ENCODE measurements at places on chromosomes 3 and 15.

GRCh38 chr15:85651548-85651947 lies 143.2 kb downstream of the KLHL25 start:
- DNase-seq, result no peak

DNA sequence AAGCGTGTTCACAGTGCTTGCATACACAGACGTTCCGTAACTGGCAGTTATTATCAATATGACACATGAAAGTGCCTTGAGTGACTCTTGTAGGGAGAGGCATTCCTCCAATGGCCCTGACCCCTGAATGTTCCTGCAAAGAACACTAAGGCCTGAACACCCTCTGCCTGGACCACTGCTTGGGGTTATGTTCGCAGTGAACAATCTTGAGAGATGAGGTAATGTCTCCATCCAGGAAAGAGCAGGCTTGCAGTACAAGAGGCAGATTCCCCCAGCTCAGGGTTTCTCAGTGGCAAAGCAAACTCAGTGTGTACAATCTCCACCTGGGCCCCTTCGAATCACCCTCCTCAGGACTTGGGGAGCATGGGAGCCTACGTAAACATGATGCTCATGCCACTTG lies 324.6 kb downstream of the MAGI1 start:
- no peak for DNase-seq

DNA sequence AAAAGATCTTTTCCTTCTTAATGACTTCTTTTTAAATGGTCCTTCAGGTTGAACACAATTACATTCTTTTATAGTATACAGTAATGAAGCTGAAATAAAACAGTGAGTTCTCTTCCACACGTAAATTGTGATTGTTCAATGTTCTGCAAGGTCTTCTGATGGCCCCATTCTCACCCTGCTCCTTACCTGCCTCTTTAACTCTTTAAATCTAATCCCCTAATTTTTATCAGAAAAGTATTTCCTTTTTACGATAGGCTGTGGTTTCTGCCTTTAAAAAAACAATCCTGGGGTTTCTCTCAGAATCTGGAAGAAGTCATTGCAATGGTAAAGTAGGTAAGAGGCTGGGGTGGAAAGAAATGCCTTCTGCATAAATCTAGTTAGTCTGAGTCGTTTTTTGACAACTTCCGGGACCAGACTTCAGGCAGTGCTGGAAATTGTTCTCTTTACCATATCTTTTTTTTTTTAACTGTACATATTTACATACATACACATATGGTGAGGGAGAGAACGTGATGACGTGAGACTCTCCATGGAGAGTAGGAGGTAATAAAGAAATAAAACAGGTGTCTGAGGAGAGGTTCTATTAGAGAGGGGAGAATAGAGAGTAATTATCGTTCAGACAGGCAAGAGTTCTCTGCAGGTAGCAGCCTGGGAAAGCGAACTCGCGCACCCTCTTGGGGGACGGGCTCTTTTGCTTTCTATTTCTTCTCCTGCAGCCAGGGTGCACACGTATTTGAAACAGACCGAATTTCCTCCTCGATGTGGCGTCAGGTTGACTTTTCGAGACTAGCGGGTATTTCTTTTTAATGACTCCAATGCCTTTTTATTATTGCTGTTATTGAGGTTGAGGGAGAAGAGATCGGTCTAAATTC lies at the start of gene SIDT1:
Gene SIDT1, plus strand, starts transcription at position 730 of the 872 bp plus-strand sequence. CDS start 467 bp downstream, outside the sequence.
- DNase-seq, result peak; percentile 31

GRCh38 chr15:62307551-62307950 lies 142.5 kb upstream of the C2CD4B start:
- DNase-seq, result no peak

- no peak for DNase-seq
Observed at GRCh38 chr3:152817400-152817799, 17.5 kb upstream of the P2RY1 start.

- peak; percentile 31 for DNase-seq
Observed at GRCh38 chr15:40927495-40927872, 1.7 kb upstream of the DLL4 start.

GRCh38 chr15:44101944-44102343 lies 93.1 kb downstream of the FRMD5 start:
- DNase-seq, result no peak

DNA sequence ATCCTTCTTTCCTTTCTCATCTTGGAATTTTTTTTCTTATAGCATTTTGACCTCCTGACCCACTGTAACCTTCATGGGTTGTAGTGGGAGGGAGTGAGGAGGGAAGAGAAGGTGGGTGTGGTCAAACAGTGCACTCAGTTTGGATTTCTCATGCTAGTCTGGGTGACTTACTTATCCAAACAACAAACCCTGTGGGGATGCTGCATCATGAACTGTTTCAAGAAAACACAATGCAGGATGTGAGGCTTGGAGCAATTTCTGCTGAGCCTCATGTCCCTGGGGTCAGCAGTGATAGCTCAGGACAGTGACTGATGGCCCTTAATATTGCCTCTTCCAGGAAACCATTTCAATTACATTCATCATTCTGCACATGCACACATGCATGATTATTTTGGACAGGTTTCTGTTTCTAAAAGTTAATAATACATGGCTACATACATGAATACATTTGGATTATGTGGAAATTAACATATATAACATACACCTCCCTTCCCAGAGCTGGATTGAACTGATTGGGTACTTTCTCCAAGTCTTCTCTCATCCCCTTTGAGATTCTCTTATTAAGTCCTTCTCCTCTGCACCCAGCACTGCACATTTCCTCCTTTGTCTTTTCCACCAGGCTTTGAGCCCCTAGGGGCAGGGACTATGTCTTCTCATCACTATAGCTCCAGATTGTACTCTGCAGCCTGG lies 61.2 kb downstream of the ADAMTSL3 start:
- DNase-seq, result no peak

DNA sequence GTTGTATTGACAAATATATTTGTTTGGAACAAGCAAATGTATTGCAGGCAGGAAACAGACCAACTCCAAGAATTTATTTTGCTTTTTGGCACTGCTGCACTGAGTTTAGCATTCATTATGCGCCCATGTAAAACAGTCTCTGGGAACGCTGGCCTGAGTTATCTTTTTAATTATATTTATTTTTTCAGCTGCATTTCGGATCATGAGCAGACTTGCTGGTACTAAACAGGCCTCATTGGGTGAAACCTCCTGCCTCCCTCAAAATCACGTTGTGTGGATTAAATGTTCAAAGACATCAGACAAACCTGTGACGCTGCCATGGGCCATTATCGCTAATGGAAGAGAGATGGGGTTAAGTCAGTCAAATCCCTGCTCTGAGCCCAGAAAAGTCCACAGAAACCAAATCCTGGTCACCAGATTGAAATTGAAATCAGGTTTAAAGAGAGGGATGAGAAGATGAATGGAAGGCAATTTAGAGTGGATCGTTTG lies 511.1 kb upstream of the PROK2 start:
- no peak for DNase-seq

GRCh38 chr3:53342353-53342752 lies 5.0 kb downstream of the DCP1A start:
- DNase-seq, result no peak

- DNase-seq, result peak; percentile 32
Observed at GRCh38 chr3:183698318-183698751, 738 bp downstream of the YEATS2 start.

- no peak for DNase-seq
Observed at GRCh38 chr3:140292684-140293083, 357.7 kb downstream of the CLSTN2 start.

DNA sequence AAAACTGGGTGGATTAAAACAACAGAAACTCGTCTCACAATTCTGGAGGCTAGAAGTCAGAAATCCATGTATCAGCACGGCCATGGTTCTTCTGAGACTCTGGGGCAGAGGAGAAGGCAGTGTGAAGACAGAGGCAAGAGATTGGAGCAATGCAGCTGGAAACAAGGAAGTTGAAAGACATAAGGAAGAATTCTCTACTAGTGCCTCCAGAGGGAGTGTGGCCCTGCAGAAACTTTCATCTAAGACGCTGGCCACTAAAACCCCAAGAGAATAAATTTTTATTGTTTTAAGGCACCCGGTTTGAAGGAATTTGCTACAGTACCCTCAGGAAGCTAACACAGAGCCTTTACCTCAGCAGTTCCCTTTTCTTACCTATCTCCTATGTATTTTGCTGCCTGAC lies 1012.2 kb upstream of the CADM2 start:
- no peak for DNase-seq

DNA sequence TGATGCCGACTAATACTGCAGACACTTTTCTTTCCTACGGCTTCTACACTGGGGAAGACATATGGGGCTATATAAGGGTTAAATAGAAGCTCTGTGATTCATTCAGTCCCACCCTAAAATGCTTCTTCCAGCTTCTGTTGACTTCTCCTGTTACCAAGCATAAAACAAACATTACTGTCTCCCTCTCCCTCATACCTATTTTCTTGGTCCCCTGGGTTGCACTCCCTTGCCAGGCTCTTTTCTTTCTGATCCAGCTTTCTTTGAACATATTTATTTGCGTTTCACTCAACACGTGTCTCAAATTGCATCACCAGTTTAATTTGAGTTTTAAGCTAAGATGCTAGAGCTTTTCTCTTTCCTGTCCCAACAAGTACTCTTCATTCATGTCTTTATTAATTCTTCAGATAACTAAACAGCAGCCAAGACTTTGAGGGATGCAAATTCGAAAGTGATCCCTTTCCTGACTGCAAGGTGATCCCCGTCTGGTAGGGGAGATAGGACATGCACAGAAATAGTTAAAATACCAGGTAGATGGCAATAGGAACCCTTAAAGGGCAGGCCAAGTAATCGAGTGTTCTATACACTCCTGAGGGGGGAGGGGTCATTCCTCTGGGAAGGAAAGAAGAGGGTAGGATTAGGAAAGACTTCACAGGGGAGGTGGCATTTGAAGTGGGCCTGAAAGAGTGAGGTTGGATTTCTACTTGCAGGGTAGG lies 198.6 kb upstream of the BCL6 start:
- no peak for DNase-seq

GRCh38 chr3:194705761-194706160 lies 20.1 kb downstream of the FAM43A start:
- DNase-seq, result no peak

GRCh38 chr3:182327196-182327681 lies 466.1 kb upstream of the ATP11B start:
- no peak for DNase-seq

GRCh38 chr3:132911741-132912415 lies 126.3 kb upstream of the TMEM108 start:
- no peak for DNase-seq

DNA sequence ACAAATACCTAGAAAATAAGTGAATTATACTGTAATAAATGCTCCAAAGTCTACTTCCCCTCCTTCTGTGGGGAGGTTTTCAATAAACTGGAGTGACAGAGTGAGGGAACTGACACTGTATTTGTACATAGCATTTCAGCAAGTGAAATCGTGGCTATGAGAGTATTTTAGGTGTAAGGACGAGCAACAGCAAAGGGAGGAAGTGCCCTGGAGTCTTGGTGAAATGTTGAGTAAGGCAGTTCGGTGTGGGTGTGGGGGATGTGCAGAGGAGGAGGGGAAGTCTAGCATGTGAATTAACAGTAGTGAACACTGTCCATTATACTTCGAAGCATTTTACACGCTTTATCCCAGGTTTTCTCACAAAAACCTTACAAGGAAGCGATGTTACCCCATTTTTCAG lies 18.1 kb upstream of the P2RY13 start:
- DNase-seq, result no peak

DNA sequence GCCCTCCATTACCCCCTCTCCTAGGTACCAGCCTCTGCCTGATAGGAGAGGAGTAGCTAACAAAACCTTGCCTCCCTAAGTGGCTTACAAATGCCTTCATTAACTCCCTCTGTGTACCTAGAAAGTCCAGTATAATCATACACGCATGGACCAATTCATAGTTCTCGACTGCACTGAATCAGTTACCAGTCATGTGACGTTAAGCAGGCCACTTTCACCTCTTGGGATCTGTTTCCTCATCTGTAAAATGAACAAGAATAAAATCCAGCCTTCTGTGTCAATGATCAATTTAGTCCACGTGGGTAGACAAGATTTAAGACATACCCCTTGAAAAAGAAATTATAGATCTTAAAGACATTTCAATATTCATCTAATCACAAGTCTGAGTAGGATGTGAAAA lies 72.2 kb downstream of the TRIM69 start:
- DNase-seq, result no peak

GRCh38 chr3:185685231-185686035 lies 99.3 kb downstream of the SENP2 start:
- DNase-seq, result no peak

DNA sequence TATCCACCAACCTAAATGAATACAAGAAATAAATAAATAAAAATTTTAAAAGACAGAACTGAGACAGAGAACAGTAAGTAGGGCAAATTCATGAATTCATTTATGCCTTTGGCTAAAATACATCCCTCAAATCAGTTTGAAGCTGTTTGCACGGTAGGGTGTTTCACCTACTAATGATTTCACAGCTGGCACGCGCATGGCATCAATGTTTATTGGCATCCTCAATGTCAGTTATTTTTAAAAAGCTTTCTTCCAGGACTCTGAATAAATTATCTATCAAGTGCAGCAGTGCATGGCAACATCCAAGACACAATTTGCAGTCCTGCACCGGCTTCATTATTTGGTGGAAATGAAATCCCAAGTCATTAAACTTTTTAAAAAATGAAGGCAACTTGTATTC lies 985.2 kb upstream of the ROBO1 start:
- DNase-seq, result no peak

DNA sequence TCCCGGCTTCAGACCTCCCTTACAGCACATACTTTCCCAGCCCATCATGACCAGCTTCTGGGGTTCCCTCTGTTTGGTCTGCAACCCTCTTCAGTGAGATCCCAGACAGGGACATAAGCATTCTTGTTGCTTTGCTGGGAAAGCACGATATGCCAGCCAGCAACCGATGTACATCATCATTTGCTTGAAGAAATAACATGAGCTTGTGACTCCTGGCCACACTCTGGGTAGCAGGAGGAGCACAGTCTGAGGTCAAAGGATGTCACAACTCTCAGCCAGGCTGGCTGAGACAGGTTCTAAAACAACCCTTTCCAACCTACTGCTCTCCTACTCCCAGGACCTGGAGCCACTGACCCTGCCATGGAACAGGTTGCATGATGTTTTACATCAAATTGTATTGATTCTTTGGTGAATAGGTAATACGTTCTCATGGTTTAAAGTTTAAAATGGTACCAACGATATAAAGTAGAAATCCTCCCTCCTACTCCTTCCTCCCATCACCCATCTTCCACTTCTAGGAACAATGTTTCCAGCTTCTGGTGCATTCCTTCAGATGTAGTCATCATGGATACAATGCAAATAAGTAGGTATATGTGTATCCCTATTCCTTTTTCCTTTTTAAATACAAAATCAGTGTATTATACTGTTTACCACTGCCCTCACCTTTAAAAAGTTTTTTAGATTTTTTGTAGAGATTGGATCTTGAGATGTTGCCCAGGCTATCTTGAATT lies 190.3 kb downstream of the OPA1 start:
- DNase-seq, result no peak
